ENCODE measurements at places on chromosomes 6 and 20. TPM values are rescaled to one million over a fixed set of nuclear protein-coding genes. Genes with fewer than 3 reads are reported as not detected.

GRCh38 chr6:25250878-25251277 lies 28.3 kb upstream of the CARMIL1 start:
- DNase-seq: no peak

GRCh38 chr6:3535776-3536435 lies 79.1 kb upstream of the SLC22A23 start:
- no peak for DNase-seq

STMND1 gene
- not detected for total RNA-seq

DNA sequence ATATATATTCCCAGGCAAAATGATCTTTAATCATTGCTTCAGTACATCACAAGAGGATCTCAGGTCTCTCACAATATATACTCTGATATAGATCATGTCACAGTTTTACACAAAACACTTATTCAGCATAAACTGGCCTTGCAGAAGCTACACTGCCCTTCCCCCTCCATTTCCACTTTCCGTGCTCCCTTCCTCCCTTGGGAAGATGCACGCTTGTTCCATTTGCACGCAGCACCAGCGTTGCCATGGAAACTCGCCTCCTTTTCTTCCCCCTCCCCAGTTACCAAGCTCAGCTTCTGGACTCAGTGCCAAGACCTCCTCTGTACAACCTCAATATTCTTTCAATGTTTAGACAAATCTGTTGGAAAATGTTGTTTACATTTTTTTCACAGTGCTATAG lies 154.6 kb downstream of the RFPL4B start:
- DNase-seq: no peak

DNA sequence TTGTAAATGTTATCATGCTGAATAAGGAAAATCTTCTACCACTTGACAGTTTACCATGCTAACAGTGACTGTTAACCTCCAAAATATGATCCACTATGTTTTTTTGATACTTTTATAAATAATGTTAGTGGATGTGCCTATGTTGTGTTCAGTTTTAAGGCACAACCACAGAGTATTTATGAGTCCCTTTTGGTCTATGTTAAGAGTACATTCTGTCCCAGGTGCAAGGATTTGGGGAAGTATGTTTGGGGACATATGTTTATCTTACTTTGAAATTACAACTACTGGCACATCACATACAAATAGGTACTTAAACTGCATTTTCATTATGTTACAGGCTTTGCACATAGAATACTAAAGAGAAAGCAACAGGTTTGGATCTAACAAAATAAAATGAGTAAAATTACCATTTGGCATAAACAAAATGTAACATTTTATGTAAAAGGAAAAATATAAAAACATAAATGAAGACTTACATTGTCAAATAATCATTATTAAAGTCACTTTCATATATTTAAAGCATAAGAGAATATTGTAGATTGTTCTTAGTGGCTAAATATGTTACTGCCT lies 71.2 kb downstream of the SESN1 start:
- DNase-seq: no peak

DNA sequence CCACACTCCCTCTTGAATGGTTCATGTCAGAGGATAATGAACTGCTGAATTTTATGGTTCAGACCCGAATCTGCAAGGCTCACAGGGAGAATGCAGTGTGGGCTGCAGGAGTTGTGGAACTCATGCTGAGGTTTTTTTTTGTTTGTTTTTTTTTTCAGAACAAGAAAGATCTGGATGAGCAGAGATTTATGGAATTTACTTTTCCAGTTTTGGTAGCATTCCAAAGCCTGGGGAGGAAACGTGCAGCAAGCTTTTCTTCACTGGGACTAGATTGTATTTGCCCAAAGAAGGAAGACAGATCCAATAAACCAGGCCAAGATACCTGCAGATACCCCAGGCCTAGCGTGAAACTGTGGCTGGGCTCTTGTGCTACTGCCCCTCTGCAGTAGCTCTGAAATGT lies 223.9 kb upstream of the TAB2 start:
- no peak for DNase-seq

- no peak for DNase-seq
Measured at GRCh38 chr6:166381381-166381732, 1.4 kb downstream of the MPC1 start.

DNA sequence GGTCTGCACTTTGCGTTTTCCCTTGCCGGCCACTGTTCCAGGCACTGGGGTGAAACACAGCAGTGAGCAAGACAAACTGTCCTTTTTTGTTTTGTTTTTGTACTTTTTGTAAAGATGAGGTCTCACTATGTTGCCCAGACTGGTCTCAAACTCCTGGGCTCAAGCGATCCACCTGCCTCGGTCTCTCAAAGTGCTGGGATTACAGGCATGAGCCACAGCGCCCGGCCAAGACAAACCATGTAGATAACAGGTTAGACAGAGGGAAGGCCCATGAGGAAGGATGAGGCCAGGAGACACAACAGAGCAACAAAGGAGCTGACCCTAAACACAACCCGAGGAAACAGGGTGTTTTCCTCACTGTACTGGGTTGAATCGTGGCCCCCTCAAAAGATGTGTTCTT lies 165.4 kb downstream of the NFATC2 start:
- DNase-seq: no peak

DEFB115 gene
- total RNA-seq: not detected

FITM2 gene
- total RNA-seq: 17.0 TPM

IRF4 gene
- 9.1 TPM for total RNA-seq

GRCh38 chr6:144405163-144405562 lies 120.0 kb downstream of the UTRN start:
- DNase-seq: no peak

- DNase-seq: no peak
Measured at GRCh38 chr20:19249106-19249879, 36.9 kb downstream of the SLC24A3 start.

TNFRSF21 gene
- total RNA-seq: 21.4 TPM

OR2B6 gene
- total RNA-seq: not detected

DNA sequence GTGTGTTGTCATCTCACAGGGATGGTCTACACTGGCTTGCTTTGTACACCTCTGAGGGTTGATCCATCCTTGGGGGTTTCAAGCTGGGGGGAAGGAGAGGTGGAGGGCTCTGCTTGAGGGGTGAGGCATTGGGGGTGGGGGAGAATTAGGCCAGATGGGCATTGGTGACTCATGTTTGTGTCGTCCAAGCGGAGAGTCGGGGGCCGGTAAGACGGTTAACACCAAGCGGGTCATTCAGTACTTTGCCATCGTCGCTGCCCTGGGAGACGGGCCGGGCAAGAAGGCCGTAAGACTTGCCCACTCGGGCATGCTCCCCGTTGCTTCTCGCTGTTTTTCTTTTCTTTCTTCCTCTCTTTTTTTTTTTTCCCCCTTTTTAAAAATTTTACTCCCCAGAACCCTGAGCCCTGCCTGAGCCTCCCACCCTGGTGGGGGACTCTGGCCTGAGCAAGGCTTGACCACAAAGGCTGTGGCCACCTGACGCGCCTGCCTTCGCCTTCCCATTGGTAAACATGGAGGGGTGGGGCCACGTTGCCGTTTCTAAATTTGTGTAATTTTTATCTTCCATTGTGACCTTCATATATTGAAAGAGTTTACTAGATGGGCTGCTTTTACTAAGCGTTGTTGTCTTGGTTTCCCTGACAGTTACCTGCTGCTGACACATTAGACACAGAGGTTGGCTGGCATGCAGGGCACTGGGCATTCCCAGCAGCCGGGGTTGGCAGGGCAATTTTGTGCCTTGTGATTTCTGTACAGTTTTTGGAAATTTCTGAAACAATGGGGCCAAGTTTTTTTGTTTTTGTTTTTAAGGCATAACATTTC lies 26.8 kb downstream of the MYH7B start:
- no peak for DNase-seq

DNA sequence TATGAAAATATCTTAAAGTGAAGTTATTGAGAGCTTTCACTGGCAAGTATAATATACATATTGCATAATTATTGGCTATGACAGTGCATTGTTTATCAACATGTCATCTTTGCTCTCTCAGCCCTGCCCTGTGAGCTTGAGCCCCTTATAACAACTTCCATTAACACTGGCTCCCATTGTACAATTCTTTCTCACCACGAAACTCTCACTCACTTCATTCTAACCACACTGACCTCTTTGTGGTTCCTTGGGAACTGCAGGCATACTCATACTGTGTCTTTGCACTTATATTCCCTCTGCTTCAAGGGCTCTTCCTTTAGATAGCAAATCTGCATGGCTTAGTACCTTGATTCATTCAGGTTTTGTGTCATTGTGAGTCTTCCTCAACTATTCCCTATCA lies 411.8 kb downstream of the CDKAL1 start:
- DNase-seq: no peak

DNA sequence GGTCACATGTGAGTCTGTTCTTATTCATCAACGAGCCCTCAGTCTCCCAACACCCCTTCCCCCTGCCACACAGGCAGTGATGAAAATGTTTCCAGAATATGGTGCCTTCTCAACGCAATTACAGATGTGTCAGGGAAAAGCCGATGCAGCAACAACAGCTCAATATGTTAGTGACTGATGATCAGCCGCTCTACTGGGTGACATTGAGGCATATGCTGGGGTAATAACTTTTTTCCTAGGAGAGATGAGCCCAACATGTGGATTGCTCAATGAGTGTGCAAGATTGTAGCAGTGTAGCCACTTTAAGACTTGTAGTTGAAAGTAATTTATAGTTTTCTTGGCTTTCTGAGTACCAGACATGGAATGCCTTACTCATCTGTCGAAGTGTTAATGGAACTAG lies 49.4 kb downstream of the DTD1 start:
- DNase-seq: no peak

DNA sequence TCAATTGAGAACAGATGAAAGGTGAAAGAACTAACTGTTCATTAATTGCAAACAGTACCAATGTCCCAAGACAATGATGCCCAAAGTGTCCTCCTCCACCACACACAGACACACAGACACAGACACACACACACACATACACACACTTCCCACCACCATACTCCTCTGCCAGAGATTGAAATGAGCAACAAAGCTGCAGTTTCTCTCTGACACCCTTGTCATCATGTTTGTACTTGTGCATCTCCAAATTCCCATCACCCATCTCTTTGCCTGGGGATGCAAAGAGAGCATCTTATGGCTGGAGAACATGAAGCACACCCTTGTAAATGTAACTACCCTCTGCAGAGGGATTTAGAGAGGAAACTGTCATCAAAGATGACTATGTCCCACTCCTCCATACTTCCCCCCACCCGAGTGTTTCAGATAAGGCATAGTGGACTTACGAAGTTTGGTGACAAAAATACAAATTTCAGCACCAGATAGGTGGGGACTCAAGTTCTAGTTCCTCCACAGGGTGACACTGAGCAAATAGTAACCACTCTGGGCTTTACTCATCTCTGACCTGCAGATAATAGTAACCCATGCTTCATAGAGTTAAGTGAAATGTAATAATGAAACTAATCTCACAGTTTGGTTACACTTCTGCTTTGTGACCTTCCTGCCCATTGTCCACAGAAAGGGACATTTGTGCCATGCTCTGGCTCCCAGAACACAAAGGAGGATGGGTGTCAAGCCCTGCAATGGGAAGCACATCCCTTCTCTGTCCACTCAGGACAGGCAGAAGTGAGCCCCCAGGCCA lies 8.7 kb downstream of the MAFB start:
- DNase-seq: no peak

GRCh38 chr6:36242161-36242560 lies 27.7 kb upstream of the PNPLA1 start:
- no peak for DNase-seq

All from breast epithelium (tissue), 4 donors.